Immature natural killer cell (primary cell): ENCODE measurements at places on chromosomes 16 and 17. TPM values are rescaled to one million over a fixed set of nuclear protein-coding genes. Genes with fewer than 3 reads are reported as not detected.

GRCh38 chr17:80503921-80504320 lies 27.5 kb upstream of the NPTX1 start:
- no peaks in the 10 kb centered on the region for H3K36me3 ChIP-seq
- DNase-seq: no peak
- H3K27me3 ChIP-seq: peaks cover 14% of the 10 kb centered on the region
- no peaks in the 10 kb centered on the region for H3K4me1 ChIP-seq
- no peak overlapping the region for H3K27ac ChIP-seq

GRCh38 chr17:9021992-9022572 lies 772 bp downstream of the NTN1 start:
- H3K4me3 ChIP-seq: peak overlapping the region; percentile 90
- H3K27ac ChIP-seq: no peak overlapping the region
- no peak for DNase-seq
- peaks cover 29% of the 10 kb centered on the region for H3K27me3 ChIP-seq
- H3K36me3 ChIP-seq: no peaks in the 10 kb centered on the region

DNA sequence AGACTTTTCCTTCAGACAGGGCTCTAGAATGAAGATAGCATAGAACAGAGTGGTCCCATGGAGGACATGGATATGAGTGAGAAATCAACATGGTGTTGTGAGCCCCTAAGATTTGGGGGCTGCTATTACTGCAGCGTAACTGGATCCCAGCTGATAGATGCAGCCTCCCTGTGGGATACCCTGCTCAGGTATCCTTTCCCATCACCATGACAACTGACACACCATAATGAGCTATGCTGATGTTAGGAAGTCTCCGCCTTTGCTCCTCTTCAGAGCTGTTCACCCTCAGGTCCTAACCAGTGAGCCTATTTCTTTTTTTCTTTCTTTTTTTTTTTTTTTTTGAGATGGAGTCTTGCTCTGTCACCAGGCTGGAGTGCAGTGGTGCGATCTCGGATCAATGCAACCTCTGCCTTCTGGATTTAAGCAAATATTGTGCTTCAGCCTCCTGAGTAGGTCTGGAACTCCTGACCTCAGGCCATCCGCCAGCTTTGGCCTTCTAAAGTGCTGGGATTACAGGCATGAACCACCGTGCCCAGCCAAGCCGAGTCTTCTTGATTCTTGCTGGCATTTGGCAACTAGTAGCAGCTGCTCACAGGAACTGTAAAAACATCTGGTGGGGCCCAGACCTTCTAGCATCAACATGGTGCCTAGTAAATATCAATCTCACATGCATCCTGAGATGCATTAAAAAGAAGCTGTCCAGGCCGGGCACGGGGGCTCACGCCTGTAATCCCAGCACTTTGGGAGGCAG lies 17.1 kb downstream of the STX4 start:
- no peak overlapping the region for H3K4me3 ChIP-seq
- peaks cover 2% of the 10 kb centered on the region for H3K4me1 ChIP-seq
- H3K27ac ChIP-seq: no peak overlapping the region
- no peaks in the 10 kb centered on the region for H3K27me3 ChIP-seq

DNA sequence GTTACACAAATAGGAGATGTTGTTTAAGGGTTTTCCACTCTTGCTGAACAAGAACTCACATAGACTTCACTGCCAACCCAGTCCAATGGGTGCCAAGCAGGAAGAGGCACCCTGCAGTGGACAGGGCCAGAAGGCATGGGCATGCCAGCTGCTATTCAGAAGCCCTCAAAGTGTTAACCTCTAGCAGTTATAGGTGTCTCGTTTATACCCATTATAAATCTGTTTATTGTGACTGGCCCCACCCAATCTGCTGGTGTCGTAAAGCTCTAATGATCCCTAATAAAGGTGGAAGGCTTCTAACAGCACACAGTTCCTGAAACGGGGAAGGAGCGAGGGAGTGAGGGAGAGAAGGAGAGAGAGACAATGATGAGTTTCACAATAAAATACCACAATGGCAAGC lies 23.9 kb downstream of the HNF1B start:
- H3K27ac ChIP-seq: no peak overlapping the region
- H3K4me3 ChIP-seq: no peak overlapping the region
- no peaks in the 10 kb centered on the region for H3K4me1 ChIP-seq
- no peak for DNase-seq

DNA sequence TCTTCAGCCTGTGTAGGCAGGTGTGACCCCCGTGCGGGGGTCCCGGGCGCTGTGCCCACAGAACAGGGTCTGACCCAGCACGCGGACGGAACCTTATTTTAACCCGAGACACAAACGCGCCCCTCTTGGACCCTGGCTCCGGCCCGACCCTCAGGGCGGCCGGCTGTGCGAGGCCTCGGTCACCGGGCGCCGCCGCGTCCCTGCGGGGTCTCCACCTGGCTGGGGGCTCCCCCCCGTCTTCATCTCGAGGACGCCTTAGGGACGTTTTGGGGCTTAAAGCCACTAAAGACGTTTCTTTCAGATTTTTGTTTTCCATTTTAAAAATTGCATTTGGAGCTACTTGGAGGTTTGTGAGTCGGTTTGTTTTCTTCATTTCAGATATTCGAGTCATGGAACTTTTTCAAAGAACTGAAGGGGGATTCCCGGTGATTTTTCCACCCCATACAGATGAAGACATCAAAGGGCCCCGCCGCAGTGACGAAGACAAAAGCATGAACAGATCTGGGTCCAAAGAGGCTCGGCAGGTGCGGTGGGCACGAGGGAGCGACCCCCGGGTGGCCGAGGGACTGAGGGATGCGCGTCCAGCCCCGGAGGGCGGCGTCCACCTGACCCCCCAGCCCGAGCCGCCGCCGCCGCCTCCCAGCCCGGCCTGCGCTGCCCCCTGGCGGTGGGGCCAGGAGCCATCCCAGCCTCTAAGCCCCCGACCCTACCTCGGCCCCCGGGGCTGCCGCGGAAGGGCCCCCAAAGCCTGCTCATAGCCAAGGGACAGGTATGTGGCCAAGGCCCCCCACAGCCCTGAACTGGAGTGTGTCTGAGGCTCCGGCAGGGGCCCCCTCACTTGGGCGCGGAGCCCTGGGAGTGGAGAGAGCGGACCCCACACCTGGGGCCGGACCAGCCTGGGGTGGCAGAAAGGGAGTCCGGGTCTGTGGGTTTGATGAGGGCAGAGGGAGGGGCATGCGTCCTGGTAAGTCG lies 3.8 kb upstream of the CD7 start:
- H3K27me3 ChIP-seq: no peaks in the 10 kb centered on the region
- DNase-seq: peak; percentile 69
- no peaks in the 10 kb centered on the region for H3K36me3 ChIP-seq

- H3K27me3 ChIP-seq: peaks cover 47% of the 10 kb centered on the region
- H3K4me3 ChIP-seq: peak overlapping the region; percentile 91
- H3K27ac ChIP-seq: peak overlapping the region; percentile 100
- peaks cover 83% of the 10 kb centered on the region for H3K4me1 ChIP-seq
Measured at GRCh38 chr17:40318830-40319391, 9.9 kb downstream of the RARA start.

- H3K4me1 ChIP-seq: peaks cover 14% of the 10 kb centered on the region
- H3K27ac ChIP-seq: no peak overlapping the region
- H3K36me3 ChIP-seq: peaks cover 4% of the 10 kb centered on the region
- no peak for DNase-seq
- H3K4me3 ChIP-seq: no peak overlapping the region
Measured at GRCh38 chr16:58519707-58520106, 4.4 kb downstream of the SETD6 start.

DNA sequence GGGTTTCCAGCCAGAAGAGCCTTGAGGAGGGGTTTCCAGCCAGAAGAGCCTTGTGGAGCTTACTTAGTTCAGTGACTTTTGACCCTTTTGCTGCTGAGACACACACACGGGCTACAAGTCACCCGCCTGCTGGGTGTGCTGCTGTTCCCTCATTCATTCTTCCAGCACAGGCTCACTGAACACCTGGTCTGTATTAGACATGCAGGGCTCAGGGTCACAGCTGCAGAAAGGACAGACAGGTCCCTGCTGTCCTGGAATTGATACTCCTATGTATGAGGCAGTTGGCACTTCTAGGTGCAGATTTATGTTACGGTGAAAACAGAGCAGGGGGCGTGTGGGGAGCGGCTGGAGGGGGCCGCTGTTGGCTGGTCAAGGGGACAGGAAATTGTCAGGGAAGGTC lies 6.8 kb downstream of the CACNG4 start:
- H3K27ac ChIP-seq: no peak overlapping the region
- H3K4me1 ChIP-seq: peaks cover 7% of the 10 kb centered on the region
- no peak overlapping the region for H3K4me3 ChIP-seq
- no peaks in the 10 kb centered on the region for H3K36me3 ChIP-seq
- no peak for DNase-seq
- peaks cover 24% of the 10 kb centered on the region for H3K27me3 ChIP-seq

GRCh38 chr16:25097276-25097975 lies 14.1 kb upstream of the LCMT1 start:
- H3K27ac ChIP-seq: no peak overlapping the region
- H3K4me1 ChIP-seq: peaks cover 25% of the 10 kb centered on the region
- peaks cover 2% of the 10 kb centered on the region for H3K27me3 ChIP-seq
- no peak for DNase-seq

DNA sequence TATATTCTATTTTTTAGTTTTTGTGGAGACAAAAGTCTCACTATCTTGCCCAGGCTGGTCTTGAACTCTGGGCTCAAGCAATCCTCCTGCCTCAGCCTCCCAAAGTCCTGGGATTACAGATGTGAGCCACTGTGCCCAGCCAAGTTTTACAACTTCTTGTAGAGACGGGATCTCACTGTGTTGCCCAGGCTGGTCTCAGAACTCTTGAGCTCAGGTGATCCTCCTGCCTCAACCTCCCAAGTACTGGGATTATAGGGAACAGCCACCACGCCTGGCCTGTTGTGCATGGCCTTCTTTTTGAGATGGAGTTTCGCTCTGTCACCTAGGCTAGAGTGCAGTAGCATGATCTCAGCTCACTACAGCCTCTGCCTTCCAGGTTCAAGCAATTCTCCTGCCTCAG lies 6.2 kb upstream of the CENPT start:
- peaks cover 1% of the 10 kb centered on the region for H3K27me3 ChIP-seq
- no peak for DNase-seq
- H3K4me1 ChIP-seq: peaks cover 24% of the 10 kb centered on the region

DNA sequence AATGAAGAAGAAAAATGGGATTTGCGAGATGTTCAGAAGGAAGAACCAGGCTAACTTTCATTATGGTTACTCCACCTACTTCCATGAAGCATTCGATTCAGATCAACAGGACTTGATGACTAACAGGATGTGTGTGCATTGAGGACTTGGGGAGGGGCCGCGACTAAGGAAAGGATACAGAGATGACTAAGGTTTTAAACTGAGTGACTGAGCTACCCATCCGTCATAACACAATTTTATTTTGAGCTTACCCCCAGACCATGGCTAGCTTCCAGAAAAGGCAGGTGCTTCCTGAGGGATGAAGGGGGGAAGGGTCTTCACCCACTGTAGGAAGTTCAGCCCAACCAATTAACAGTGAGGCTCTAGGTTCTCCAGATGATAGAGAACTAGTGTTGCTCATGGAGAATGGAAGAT lies 2.5 kb upstream of the CDYL2 start:
- H3K27ac ChIP-seq: no peak overlapping the region
- no peaks in the 10 kb centered on the region for H3K4me1 ChIP-seq
- H3K36me3 ChIP-seq: peaks cover 2% of the 10 kb centered on the region
- H3K4me3 ChIP-seq: no peak overlapping the region

- H3K27ac ChIP-seq: no peak overlapping the region
- H3K4me1 ChIP-seq: peaks cover 28% of the 10 kb centered on the region
Measured at GRCh38 chr17:336110-337021, 16.2 kb downstream of the RPH3AL start.

GRCh38 chr17:62892870-62893338 lies 73.1 kb upstream of the TANC2 start:
- H3K4me3 ChIP-seq: no peak overlapping the region
- H3K36me3 ChIP-seq: no peaks in the 10 kb centered on the region
- H3K4me1 ChIP-seq: peaks cover 21% of the 10 kb centered on the region
- peak overlapping the region; percentile 73 for H3K27ac ChIP-seq
- no peaks in the 10 kb centered on the region for H3K27me3 ChIP-seq

DNA sequence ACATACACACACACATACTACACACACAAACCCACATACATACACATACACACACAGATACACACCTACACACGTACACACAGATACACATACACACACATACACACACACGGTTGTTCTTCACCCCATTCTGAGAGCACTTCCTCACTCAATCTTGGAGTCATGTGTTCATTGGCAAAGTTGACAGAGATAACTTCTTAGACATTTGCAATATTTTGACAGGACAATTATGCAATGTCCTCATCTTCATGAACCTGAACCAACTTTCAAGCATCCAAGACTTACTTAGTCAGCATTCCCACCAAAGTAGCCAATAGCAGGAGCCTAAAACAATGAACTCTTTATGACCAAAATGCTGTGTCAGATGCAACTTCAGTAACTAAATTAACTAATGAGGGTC lies 77.1 kb upstream of the DNAH17 start:
- H3K36me3 ChIP-seq: peaks cover 8% of the 10 kb centered on the region
- H3K27ac ChIP-seq: no peak overlapping the region
- peaks cover 1% of the 10 kb centered on the region for H3K27me3 ChIP-seq
- peaks cover 2% of the 10 kb centered on the region for H3K4me1 ChIP-seq

DNA sequence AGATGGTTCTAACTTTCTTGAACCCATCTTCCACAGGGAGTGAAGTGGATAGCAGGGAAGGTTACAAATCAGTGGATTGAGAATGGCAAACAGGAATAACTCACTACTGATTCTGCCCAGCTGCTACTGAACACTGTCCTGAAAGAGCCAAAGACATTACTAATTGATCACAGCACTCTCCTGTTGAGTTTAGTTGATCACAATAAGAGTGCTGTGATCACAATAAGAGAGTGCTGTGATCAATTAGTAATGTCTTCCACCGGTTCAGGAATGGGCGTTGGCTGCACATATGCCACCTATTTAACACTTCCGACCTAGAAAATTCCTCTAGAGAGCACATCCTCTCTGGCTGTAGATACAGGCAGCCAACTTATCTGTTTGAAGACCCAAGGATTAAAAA lies 11.4 kb downstream of the CFAP97D1 start:
- DNase-seq: no peak
- no peak overlapping the region for H3K27ac ChIP-seq
- no peak overlapping the region for H3K4me3 ChIP-seq
- no peaks in the 10 kb centered on the region for H3K36me3 ChIP-seq
- no peaks in the 10 kb centered on the region for H3K4me1 ChIP-seq
- peaks cover 9% of the 10 kb centered on the region for H3K27me3 ChIP-seq

Gene KRT40
- polyA plus RNA-seq: not detected

Gene HAGH
- 54.3 TPM for polyA plus RNA-seq

Gene SLC5A2
- 0.72 TPM for polyA plus RNA-seq

Gene ALDH3A1
- 0.43 TPM for polyA plus RNA-seq

Gene PLK1
- polyA plus RNA-seq: not detected

Gene ZNF263
- polyA plus RNA-seq: 38.2 TPM

Gene TBC1D26
- not detected for polyA plus RNA-seq

Gene SCARF1
- 0.12 TPM for polyA plus RNA-seq

Gene ABR
- 14.8 TPM for polyA plus RNA-seq

Gene GRIN2A
- not detected for polyA plus RNA-seq

Gene SCIMP
- 6.5 TPM for polyA plus RNA-seq

Gene SOST
- polyA plus RNA-seq: not detected
